GM03348 (cell line): ENCODE measurements at places on chromosomes 3 and 15.

DNA sequence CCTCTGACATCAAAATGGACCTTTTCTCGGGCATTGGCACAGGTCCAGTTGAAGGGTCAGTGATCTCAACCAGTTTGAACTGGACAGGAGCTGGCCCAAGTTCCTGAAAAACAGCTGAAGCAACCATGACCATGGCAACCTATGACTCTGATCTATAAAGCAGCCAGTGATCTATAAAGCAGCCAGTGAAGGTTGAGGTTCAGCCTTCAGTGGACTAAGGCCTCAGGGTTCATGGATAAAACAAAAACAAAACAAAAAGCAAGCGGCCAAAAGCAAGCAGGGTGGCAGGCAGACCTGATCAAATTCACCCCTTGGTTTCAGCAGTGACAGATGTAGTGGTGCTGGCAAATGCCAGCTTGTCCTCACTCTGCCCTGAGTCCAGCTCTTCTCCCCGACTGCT is 10.0 kb upstream of the CHRNB4 start:
- no peak for DNase-seq

- no peak for DNase-seq
These were observed 670.8 kb upstream of the NR2F2 start for GRCh38 chr15:95659656-95660055.

DNA sequence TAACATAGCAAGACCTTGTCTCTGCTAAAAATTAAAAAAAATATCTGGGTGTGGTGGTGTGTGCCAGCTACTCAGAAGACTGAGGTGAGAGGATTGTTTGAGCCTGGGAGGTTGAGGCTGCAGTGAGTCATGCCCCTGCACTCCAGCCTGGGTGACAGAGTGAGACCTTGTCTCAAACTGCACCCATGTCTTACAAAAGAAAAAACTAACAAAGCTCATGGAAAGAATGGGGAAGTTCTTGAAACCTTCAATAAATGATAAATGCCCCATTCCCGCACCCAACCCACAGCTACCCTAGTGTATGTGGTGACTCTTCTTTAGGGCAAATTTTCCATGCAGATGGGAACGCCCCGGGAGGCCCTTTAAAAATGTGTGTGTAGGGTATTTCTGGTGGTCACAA is 28.3 kb downstream of the RPLP1 start:
- DNase-seq, result no peak

- DNase-seq, result no peak
These were observed 235.4 kb downstream of the NFKBIZ start for GRCh38 chr3:102084704-102085103.

DNA sequence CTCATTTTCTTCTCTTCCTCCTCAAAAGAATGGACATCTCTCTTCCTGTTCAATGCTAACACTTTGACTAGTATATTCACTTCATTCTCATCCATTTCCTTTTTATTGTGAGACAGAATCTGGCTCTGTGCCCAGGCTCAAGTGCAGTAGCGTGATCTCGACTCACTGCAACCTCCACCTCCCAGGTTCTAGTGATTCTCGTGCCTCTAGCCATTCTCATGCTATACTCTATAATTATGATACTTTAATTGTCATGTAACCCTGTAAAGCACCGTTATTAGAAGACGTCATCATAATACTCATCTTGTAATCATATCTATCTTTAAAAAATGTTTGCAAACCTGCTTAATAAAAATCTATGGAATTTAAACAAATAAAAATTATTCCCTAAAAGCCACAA is 107.0 kb downstream of the SHOX2 start:
- DNase-seq, result no peak

DNA sequence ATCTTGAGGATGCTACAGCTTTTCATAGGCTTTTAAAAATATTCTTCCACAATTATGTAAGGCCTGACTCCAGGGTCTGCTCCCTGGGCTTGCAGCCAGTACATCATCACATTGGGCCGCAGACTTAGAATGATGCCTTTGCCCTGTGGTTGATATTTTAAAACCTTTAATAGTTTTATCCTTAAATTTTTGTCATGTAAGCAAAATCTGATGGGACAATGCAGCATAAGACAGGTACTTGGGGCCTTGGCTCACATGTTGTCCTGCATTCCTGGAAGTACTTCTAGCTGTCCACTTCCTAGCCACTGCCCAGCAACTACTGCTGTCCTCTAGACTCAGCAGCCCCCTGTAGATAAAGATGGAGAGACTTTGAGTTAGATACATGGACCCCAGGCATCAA is 197.3 kb upstream of the SLITRK3 start:
- no peak for DNase-seq

- DNase-seq, result no peak
These were observed 39.9 kb downstream of the NKIRAS1 start for GRCh38 chr3:23876923-23877322.

DNA sequence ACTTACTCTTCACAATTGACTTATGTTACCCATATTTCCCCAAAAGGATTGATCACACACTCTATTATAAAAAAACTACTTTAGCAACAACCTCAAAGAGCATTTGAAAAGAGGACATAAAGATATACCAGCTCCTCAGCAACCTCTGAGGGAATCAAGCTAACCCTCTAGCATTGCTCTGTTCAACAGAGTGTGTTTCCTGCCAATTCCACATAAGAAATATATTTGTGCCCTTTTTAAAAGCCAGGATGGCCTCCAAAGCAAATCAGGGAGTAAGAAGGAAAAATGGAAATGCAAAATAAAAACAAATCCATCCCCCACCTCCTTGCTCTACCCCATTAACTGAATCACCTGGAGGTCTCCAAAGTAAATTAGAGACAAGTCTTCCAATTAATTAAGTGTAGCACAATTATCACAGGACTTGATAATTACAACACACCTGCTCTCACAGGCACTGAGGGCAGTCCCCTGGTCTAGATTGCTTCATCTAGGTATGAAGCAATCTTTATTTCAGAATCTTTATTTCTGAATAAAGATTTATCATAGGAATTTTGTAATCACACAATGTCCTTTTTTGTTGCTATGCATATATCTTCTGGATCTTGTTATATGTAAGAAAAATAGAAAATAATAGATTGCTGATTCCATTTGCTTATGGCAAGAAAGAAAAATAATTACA is 34.8 kb downstream of the GPR176 start:
- DNase-seq, result no peak

- no peak for DNase-seq
These were observed 29.8 kb upstream of the MUC13 start for GRCh38 chr3:124964387-124964786.
